ENCODE measurements at places on chromosomes 13 and 19. TPM values are rescaled to one million over a fixed set of nuclear protein-coding genes. Genes with fewer than 3 reads are reported as not detected.

C2CD4C gene
- 1.3 TPM for total RNA-seq

SIAH3 gene
- total RNA-seq: not detected

OR10H3 gene
- total RNA-seq: not detected

ZNF571 gene
- 3.8 TPM for total RNA-seq

IGSF23 gene
- not detected for total RNA-seq

ZNF792 gene
- total RNA-seq: 3.4 TPM

ZNF135 gene
- total RNA-seq: 4.1 TPM

PSG2 gene
- total RNA-seq: not detected

ZNF865 gene
- 21.8 TPM for total RNA-seq

ASPDH gene
- not detected for total RNA-seq

CASP14 gene
- total RNA-seq: not detected

ERF gene
- 46.0 TPM for total RNA-seq

ZNF93 gene
- total RNA-seq: 2.0 TPM

TGFBR3L gene
- total RNA-seq: 11.4 TPM

CCDC70 gene
- not detected for total RNA-seq

GARIN5A gene
- total RNA-seq: 1.2 TPM

ZNF729 gene
- not detected for total RNA-seq

IER2 gene
- total RNA-seq: 19.8 TPM

MRI1 gene
- total RNA-seq: 13.7 TPM

ZNF442 gene
- total RNA-seq: 3.5 TPM

ZNF181 gene
- total RNA-seq: 21.6 TPM

IGFL3 gene
- total RNA-seq: not detected

ADGRE2 gene
- 0.72 TPM for total RNA-seq

ZNF730 gene
- total RNA-seq: not detected

ETV2 gene
- 0.27 TPM for total RNA-seq

ZNF878 gene
- total RNA-seq: 0.32 TPM

LHB gene
- total RNA-seq: not detected

CD37 gene
- total RNA-seq: 6.5 TPM

CEACAM7 gene
- not detected for total RNA-seq

ZBTB32 gene
- not detected for total RNA-seq
